ENCODE measurements at places on chromosomes 7 and 10.

DNA sequence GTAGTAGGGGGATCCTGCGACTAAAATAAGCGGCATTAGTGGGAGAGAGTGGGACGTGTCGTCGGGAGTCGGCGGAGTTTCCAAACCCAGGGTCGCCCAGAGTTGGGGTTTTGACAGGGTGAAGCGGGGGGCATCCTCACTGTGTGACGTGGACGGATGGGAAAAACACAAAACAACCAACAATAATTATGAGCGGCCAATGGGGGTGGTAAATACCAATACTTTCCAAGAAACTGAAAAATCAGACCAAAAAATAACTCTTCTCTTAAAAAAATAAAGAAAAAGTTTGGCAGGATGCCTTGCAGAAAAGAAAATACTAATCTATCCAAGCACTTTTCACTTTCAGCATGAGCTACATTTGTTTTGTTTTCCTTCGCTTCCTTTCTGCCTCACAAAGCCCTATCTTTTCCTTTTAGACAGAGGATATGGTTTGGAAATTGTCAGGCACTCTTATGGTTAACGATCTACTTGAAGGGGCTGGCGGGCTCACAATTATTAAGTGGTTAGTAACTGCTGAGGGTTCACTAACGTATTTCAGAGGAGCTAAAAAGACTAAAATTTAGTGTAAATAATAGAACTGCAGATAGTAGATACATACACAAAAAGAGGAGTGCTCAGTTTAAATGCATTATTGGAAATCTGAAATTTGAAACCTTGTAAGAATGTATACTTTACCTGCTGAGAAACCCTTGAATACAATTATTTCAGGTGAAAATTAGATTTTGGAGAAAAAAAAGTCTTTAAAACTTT, 802 bp upstream of the CDK6 start:
- DNase-seq: peak; percentile 60

GRCh38 chr7:84744385-84744784, 442.5 kb downstream of the SEMA3D start:
- no peak for DNase-seq

- no peak for DNase-seq
Observed at GRCh38 chr10:49596493-49596809, 13.7 kb upstream of the SLC18A3 start.

GRCh38 chr7:107773027-107773426, 29.1 kb downstream of the CBLL1 start:
- DNase-seq: no peak

Data from right kidney (tissue), 9 donors.